ENCODE measurements at places on chromosomes 1 and 21.

DNA sequence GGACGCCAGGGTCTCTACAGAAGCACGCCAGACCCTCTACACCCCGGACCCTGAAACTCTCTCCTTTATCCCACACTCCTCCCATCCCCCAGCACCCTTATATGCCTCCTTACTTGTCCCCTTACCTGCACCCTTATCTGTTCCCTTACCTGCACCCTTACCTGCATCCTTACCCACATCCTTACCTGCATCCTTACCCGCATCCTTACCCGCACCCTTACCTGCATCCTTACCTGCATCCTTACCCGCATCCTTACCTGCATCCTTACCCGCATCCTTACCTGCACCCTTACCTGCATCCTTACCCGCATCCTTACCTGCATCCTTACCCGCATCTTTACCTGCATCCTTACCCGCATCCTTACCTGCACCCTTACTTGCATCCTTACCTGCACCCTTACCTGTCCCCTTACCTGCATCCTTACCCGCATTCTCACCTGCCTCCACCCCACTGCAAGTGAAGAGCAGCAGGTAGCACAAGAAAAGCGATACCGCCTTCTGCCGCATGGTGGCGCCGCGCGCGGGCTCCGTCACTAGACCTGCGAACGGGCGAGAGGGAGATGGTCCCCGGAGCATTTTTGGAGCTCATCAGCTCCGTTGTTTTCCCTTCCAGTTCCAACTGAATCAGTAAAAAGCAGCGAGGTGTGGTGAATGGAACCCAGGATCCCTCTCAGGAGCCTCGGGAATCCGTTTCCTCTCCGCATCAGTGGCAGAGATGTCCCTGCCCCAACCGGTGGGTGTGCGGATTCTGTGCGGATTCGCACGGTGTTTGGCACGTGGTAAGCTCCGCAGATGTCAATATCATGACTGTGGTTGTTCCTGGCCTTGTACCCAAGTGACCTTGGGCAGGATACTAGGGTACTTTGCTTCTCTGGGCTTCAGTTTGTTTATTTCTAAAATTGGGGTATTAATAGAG is 2.9 kb downstream of the IFI6 start:
- peak; percentile 19 for DNase-seq

DNA sequence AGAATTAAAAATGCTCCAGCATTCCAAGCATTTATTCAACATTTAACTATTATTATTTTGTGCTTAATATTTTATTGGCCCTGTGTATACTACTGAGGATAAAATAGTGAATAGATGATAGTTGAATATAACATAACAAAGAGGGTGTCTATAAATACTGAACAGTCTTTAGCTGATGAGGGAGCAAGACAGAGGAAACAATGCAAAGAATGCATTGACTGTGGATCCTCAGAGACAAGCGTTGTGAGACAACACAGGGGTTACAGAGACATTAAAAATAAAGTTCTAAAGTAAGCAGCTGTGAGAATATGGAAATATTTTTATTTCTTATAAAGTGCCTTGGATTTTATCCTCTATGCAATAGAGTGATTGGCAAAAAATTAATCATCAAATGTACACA is 1133.1 kb downstream of the PLA2G4A start:
- no peak for DNase-seq

DNA sequence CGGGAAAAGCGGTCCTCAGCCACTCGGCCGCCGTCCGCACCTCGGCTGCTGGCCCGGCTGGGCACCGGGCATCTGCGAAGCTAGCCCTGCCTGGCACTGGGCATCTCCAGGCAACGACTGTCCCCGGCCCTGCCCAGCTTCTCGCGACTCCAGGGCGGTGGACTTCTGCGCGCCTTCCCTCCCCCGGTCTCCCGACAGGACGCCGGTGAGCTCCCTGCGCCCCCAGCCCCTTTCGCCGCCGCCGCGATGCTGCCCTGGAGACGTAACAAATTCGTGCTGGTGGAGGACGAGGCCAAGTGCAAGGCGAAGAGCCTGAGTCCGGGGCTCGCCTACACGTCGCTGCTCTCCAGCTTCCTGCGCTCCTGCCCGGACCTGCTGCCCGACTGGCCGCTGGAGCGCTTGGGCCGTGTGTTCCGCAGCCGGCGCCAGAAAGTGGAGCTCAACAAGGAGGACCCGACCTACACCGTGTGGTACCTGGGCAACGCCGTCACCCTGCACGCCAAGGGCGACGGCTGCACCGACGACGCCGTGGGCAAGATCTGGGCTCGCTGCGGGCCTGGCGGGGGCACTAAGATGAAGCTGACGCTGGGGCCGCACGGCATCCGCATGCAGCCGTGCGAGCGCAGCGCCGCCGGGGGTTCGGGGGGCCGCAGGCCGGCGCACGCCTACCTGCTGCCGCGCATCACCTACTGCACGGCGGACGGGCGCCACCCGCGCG is 514 bp downstream of the FAM43B start:
- no peak for DNase-seq

DNA sequence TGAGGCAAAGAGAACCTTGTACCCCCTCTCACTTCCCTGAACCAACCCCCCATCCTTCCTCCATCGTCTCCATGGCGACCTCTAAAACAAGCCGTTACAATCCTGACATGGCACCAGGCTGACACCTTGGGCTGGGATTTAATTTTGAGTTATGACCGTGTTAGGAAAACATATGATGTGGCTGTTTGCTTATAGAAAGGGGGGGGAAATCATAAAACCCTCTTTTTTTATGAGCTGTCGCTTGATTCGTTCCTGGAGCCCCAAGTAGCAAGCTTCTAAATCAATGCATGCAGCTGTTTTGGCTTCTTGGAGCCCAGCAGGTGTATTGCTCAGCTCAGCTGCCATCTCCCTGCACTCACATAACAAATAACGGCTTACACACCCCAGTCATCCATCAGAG is 301.2 kb upstream of the SPAG17 start:
- no peak for DNase-seq

DNA sequence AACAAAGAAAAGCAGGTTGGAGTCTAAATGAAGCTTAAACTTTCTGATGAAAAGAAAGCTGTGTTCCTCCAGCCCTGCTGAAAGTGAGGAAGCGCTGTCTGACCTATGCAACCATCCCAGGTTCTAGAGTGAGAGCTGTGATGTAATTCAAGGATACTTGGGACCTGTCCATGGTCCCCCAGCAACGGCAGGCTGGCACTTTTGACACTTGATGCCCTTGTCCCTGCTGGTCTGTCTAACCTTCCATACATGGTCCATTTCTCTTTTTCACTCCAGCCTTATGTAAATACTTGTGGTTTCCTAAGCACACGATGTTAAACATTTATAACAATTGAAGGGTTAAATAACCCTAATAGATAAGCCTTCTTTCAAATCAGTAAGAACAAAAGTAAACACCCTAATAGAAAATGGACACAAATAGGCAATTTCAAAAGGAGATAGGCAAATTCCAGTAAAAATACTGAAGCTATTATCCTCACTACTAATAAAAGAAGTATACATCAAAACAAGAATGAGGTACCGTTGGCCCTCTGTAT is 17.7 kb upstream of the KDM4A start:
- DNase-seq = peak; percentile 65

All from NCI-H526 treated with DMSO at 0.1 percent for 48 hours (cell line).